Stromal cell of bone marrow (primary cell): ENCODE measurements at places on chromosomes 4 and X.

DNA sequence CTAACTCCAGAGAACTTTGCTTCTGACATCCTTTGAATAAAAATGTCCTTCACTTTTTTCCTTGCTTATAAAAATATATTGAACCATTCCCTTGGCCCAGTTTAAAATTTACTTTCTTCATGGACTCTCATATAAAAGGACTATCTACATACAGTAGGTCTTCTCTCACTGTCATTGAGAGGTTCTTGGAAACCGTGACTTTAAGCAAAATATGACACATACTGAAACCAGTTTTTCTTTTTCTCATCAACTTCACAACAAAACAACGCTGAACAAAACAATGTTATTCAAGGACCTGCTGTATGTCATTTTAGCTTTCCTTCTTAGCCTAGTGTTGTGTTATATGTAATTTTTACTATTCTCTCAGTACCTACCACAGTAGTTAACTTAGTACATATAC, 496.8 kb downstream of the CENPC start:
- DNase-seq, result no peak

GRCh38 chr4:36243355-36244256, 708 bp downstream of the ARAP2 start:
- DNase-seq, result no peak

GRCh38 chr4:24229978-24230377, 340.1 kb upstream of the PPARGC1A start:
- peak; percentile 45 for DNase-seq

GRCh38 chr4:68963374-68963773, 11.8 kb upstream of the UGT2A3 start:
- DNase-seq, result no peak

GRCh38 chr4:166198041-166198440, 325.0 kb downstream of the TLL1 start:
- DNase-seq, result no peak

DNA sequence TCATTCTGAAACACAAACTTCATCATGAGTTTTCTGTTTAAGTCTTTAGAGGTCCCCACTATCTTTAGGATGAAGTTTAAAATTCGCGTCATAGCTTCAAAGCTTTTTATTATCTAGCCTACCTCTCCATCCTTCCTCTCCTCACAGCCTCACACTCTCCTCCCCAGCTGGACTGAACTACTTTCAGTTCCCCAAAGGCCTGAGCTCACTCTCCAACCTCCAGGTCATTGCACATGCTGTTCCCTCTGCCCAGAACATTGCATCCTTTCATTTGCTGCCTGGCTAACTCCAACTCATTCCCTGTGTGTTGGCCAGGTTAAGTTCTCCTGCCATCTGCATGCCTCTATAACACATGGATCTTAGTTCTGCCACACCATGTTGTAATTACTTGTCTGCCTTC, 2.9 kb upstream of the OTUD5 start:
- DNase-seq, result no peak

- no peak for DNase-seq
Observed at GRCh38 chr4:68593112-68593511, 17.0 kb upstream of the UGT2B17 start.

GRCh38 chr4:183589461-183590099, 69.4 kb downstream of the RWDD4 start:
- DNase-seq, result no peak

DNA sequence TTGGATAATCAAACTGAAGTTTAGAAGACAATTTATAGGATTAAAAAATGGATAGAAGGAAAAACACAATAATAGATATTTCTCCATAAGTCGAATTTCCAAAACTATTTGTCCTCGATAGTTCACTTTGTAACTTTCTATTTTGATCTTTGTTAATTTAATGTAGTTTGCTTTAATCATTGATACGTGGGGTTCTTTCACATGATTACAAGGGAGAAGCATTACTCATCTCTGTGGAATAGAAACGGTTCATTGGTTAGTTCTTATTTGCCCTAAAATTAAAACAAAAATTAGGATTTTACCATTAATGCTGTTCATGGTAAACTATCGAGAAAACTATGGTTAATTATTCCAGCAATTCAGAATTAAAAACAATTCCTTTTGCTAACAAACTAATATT, 2.1 kb downstream of the TET2 start:
- DNase-seq, result no peak

DNA sequence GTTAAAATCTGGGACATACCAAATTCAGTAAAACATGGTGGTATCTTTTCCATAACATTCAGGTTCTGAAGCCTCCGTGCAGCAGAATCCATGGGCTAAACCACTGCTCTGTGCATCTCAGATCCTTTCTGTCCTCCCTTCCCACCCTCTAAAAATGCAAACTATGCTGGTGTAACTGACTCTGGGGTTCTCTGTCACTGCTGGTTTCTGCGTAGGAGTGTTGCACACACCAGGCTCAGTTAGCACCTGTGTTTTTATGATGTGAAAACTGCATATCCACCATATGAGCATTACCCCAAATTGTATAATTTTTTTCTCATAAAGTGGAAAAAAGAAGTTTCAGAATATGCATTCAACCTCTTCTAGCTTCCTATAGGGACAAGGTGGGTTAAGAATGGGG, 22.4 kb upstream of the IL21 start:
- DNase-seq, result no peak

- no peak for DNase-seq
Observed at GRCh38 chr4:115113506-115114106, at the start of gene NDST4. Gene NDST4, minus strand, starts transcription at chr4:115113620. Its CDS starts 36,584 bp downstream, at chr4:115077036.

DNA sequence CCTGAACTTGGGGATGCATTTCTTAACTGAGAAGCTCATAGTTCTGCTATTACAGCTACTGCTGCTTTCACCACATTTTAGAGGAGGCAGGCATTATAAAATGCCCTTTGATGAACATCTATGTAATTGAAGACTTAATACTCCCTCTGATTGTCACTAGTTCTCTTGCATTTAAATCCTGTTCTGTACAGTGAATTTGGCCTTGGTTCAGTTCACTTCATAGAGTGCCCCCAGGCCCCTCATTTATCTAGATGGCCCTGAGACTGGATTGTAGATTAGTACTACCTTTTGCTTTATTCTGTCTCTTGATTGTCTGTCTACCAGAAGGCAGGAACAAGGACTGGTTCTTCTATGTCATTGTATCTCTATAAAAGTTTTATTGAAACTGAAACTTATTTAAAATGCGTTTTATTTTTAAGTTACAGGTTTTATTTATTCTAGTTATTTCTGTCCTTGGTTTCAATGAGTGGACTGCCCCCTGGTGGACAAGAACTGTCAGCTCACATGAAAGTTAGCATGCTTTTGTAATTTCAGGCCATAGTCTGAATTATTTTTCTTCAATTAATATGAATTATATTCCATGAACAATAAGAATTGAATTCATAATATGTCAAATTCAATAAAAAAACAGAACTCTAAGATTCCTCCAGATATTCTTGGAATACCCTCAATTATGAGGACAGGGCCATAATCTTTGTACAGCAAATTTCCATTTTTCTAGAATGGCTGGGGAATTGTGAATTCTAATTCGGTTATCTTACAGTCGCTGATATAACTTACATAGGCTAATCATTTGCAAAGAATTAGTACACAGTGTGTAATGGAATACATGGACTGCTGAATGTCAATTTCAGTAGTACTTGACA, 47.2 kb upstream of the TMEM33 start:
- DNase-seq, result peak; percentile 28

GRCh38 chrX:38817004-38817703, 15.9 kb downstream of the MID1IP1 start:
- no peak for DNase-seq

DNA sequence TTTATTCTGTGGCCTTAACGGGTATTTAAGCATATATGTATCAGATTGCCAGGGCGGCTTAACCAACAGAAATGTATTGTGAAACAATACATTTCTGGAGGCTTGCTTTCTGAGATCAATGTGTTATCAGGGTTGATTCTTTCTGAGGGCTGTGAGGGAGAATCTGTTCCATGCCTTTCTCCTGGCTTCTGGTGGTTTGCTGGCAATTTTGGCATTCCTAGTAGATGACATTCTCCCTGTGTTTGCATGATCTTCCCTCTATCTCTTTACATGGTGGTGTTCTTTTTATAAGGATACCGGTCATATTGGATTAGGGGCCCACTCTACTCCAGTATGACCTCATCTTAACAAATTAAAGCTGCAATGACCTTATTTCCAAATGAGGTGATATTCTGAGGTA, 16.9 kb upstream of the CEP135 start:
- no peak for DNase-seq

DNA sequence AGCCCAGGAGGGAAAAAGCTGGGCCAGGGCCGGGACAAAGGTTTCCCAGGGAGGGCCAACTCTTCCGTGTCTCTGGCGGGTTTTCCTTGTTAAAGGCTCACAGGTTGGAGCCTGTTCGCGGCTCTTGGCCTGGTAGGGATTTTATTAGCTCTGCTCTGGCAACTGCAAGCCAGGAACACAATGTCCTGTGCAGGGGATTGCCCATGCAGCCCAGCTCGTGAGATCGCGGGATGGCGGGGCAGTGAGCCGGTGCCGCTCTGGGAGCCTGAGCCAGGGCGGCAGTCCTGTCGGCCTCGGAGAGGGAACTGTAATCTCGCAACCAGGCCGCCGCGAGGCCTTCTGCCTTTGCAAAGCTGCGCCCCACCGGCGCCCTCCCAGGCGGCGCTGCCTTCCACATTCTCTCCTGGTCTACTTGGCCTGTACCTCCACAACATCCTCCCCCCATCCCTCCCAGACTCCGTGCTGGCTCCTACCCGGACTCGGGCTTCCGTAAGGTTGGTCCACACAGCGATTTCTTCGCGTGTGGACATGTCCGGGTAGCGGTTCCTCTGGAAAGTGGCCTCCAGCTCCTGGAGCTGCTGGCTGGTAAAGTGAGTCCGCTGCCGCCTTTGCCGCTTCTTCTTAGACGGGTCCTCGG, 2.1 kb downstream of the PITX2 start:
- no peak for DNase-seq

GRCh38 chrX:2701600-2701999, 10.5 kb downstream of the CD99 start:
- no peak for DNase-seq

- DNase-seq, result peak; percentile 1
Observed at GRCh38 chr4:186260504-186261448, 5.2 kb upstream of the F11 start.

DNA sequence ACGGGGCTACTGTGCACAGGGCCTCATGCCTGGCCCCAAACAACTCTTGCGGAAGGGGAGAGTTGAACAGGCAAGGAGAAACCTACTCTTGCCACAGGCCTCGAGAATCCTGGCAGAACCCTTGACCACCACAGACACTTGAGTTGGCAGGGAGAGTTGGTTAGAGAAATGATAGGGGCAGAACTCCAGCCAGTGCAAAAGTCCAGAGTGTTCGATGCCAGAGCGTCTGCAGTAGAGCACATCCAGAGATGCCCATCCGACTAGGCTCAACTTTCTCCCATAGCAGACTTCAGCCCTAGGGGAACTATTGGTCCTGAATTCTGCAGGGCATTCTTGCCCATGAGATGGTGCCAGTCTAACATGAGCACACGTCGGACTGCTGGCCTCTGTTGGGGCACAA, 45.4 kb upstream of the RADX start:
- no peak for DNase-seq

DNA sequence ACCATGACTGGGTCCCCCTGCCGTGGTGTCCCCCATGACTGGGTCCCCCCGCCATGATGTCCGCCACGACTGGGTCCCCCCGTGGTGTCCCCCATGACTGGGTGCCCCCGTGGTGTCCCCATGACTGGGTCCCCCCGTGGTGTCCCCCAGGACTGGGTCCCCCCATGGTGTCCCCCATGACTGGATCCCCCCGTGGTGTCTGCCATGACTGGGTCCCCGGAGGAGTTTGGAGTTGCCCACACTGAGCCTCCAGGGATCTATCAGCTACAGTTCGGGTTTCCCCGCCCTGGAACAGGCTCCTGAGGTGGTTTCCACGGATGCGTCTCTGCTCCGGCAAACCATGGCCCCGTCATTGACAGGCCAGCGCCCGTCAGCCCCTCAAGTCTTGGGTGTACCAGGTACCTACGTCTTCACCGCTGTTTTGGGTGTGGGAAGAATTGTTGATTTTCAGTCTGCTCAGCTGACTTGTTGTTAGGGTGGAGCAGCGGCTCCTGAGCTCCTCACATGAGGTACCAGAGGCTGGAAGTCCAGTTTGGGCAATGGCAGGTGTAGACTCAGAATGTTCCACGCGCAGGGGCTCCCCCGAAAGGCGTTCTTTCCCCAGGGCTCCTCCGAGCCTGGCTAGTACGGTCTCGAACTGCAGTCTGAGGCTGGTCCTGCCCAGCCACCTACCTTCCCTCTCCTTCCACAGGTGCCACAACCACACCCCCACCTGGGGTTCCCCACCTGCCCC, 8.3 kb upstream of the PDE6B start:
- no peak for DNase-seq

DNA sequence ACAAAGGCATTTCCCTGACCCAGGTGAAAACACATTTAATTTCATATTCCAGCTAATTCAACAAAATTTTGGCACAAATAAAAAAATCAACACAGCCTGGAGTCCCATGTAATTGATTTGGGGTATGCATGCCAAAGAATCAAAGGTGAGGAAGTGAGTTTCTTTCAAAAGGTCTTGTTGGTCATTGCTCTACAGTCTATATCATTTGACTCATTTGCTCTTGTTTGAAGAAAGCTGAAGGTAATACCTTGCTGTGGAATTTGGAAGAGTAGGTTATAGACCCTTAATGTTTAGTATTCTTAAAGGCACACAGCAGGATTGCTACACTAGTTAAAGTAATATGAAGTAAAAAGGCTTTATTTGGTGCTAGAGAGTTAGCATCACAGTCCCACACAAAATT, 25.4 kb downstream of the COL4A6 start:
- no peak for DNase-seq

GRCh38 chr4:79626611-79627010, 218.6 kb upstream of the GK2 start:
- DNase-seq, result no peak

- DNase-seq, result no peak
Observed at GRCh38 chr4:97912156-97912555, 231.1 kb downstream of the STPG2 start.

GRCh38 chr4:101292901-101293300, 54.4 kb downstream of the PPP3CA start:
- DNase-seq, result peak; percentile 84

DNA sequence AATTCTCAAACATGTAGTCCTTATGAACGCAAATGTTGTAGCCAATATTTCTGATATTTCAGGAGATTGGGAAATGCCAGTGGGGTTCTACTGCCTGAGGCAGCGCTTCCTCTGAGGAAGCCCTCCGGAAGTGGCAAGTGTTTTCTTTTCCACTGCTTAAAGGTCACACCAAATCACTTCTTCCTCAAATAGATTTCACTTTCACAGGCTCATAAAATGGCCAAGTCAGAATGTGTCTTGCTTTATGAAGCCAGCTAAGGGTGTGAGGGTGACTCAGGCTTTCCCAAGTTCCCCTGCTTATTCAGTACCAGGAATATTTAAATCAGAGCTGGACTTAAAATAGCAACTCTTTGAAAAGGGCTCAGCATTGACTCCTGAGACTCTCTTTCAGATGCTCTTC, 514.2 kb upstream of the DIPK2B start:
- DNase-seq, result peak; percentile 82

DNA sequence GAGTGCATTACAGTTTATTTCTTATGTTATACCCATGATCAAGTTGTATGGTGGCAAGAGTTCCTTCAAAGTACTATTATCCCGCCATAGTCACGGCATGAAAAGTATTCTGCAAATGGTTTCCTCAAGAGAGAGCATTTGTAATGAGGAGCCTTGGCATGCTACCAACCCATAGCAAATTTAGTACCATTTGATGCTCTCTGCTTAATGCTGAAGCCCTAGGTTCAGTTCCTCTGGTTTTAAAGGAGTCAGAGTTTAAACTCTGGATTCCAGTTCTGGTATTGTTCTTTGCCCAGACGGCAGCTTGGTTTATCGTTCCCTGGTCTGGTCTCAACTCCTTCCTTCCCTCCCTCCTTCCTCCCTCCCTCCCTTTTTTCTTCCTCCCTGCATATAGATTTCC, 371.3 kb downstream of the BMPR1B start:
- DNase-seq, result no peak
